Right ventricle myocardium inferior (tissue), 1 donor: ENCODE measurements at places on chromosomes 2 and 18.
A peak's percentile ranks its signal among the peaks of the same experiment; 100 is the strongest.

GRCh38 chr2:95278051-95278471, 3.8 kb downstream of the PROM2 start:
- peak; percentile 41 for DNase-seq

- no peak for DNase-seq
These were observed 111.7 kb downstream of the CDH2 start for GRCh38 chr18:28065031-28065792.

DNA sequence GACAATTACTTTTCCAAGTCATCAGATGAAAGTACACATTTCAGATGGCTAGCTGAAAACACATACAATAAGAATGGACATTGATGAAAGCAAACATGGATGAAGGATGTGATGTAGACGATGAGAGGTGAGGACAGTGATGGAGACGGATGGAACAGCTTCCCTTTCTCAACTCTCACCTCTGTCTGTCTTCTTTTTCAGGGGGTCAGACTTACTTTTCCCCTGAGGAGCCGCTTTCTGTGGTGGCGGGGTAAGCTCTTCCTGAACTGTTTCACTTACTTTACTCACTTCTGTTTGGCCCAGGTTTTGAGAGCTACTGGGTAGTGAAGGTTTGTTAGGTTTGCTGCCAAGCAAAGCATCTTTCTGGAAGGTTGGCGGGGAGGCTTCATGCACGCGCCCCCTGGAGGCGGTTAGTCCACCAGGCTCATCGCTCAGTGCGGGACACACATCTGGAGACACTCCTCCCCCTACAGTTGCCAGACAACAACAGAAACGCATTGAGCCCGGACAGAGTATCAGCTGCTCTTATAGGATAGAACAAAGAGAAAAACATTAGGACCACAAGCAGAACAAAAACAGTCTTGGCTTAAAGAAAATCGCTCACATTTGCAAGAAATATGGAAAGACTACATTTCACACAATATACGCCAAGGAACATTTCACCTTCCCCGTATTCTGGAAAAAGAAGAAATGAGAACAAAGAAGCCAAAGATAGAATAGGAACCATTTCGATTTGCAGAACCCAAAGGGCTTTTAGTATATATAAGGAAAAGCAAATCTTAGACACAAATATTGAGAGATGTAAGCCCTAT, 90.5 kb downstream of the MYOM1 start:
- peak; percentile 88 for DNase-seq

- no peak for DNase-seq
These were observed 134.1 kb upstream of the MC4R start for GRCh38 chr18:60506682-60507081.

DNA sequence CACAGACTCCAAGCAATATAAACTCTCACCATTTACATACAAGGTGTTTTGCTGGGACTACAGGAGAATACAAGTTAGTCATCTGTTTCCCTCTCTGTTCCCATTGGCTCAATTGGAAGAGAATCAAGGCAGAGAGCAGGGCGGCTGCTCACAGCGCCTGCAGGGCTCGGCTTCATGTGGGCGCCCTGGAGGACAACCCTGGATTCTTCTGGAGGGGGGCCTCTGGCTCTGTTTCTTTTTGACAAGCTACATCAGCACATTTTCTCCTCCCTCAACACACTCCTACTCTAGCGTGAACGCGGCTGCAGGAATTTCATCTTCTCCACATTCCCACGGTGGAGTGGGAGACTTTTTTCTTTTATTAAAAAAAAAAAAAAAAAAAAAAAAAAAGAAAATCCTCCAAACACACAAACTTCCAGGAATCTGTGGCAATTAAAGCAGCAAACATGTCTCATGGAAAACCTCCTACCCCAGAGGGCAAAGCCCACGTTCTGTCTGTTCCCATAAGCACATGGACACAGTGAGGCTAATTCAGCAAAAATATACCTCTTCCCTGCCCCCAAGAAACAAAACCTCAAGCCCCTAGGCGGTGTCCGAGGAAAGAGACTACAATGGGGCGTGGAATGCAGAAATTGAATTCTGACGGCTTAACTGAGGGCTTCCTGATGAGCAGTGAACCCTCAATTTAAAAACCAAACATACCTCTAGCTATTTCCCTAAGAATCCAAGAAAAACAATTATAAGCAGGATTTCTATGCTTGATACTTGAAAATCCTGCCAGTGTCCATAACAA, 50.6 kb downstream of the PARD6G start:
- DNase-seq: no peak

- DNase-seq: no peak
These were observed 138.5 kb downstream of the MEP1B start for GRCh38 chr18:32328379-32328778.

GRCh38 chr2:102499558-102499957, 26.5 kb downstream of the SLC9A4 start:
- no peak for DNase-seq

GRCh38 chr2:113057117-113057516, 1.9 kb upstream of the IL36RN start:
- no peak for DNase-seq

DNA sequence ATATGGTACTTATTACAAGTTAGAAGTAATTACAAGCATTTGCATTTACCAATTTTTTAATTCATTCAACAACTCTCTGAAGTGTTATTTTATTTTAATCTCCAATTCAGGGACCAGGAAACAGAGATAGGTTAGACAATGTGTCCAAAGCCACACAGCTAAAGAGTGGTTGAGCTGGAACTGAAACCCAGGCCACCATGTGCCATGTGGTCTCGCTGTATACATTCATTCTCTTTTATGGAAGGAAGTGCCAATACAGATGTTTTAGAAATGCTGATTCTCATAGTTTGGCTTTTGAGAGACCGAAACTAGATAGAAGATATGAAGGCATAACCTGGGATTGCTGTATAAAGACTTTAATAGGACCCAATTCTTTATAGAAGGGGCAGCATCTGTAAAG, 684.6 kb upstream of the ID2 start:
- DNase-seq: no peak

DNA sequence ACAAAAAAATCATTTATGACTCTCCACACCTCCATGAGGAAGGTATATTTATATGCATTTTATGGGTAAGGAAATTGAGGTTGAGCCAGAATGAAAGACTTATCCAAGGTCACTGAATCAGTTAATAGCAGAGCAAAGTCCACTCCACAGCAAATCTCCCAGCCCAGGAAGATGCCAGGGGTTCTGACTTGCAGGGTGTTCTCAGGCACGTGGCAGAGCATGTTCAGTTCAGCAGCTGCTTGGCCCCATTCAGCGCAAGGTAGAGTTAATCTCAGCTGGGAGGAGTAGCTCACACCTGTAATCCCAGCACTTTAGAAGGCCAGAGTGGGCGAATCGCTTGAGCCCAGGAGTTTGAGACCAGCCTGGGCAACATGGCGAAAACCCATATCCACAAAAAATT, 17.8 kb upstream of the DGKD start:
- DNase-seq: no peak

DNA sequence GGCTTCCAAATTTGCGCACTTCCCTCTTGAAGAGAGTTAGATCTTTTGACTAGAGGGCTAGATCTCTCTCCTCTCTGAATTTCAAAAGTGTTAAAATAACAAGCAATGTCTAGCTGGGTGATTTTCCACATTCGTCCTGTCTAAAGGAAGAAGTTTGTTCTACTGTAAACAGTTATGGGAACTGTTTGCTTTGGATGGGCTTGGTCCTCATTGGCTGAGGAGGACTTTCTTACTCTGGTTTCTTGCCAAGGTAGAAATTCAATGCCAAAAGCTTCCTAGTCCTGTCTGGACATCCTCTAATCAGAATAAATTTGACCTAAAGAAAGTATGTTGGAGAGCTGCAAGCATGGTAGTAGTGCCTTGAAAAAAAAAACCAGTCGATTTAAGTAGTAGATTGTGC, 47.4 kb upstream of the RAPH1 start:
- DNase-seq: no peak

DNA sequence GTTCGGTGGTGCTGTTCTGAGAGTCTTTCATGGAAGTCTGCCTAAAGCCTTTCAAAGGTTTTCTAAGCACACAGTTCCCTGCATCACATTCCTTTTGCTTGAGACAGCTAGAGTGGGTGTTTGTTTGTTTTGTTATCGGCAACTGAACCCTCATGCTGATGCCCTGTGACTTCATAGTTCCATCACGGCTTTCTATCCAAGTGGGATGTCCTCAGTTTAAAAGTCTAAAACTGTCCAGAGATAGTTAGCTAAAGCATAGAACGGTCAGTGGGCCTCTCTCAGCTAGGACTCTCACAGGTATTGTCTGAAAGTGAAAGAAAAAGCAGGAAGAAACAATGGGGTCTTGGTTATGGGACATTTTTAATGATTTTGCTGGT, 337.3 kb downstream of the OSR1 start:
- DNase-seq: no peak

- DNase-seq: no peak
These were observed 171.1 kb downstream of the ZEB2 start for GRCh38 chr2:144348846-144349245.

DNA sequence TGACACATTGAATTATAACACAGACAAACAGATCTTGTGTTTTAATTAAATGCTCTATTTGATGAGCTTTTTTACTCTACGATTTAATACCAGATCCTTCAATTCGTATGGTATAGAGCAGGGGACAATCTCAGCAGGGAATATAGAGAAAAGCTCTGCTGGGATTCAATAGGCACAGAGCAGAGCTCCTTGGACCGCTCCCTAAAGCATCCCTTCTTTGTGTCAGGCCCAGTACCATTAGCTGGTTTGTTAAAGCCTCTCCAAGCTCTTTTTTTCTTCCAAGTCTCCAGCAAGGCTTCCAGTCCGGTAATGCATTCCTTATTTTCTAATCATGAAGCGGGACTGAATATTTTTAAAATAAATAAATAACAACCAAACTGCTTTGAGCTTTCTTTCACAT, 466.0 kb downstream of the NR4A2 start:
- no peak for DNase-seq

GRCh38 chr2:159185401-159186130, 100.9 kb downstream of the WDSUB1 start:
- no peak for DNase-seq

GRCh38 chr2:7272210-7272609, 355.0 kb downstream of the RNF144A start:
- no peak for DNase-seq

GRCh38 chr2:160224060-160224459, 24.0 kb upstream of the ITGB6 start:
- no peak for DNase-seq

- no peak for DNase-seq
These were observed 53.4 kb downstream of the STK25 start for GRCh38 chr2:241454837-241455485.

- peak; percentile 88 for DNase-seq
These were observed 31.5 kb upstream of the PDIA6 start for GRCh38 chr2:10844097-10844496.

DNA sequence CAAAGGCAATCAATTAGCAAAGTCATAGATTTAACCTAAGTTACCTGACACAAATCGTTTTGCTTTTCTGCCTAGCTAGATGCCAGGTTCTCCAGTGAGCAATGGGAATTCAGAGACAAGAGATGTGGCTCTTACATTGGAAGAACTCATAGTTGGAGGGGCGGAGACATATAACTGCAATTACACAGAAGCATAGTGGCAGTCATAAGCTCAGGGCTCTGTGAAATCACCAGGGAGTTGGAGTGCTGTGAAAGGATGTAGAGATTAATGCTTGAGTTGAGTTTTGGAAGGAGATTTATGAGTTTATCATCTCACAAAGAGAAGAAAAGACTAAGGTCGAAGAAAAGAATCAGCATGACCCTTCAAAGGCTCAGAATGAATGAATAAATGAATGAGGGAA, 457.2 kb upstream of the TRIB2 start:
- no peak for DNase-seq

- DNase-seq: peak; percentile 72
These were observed 6.1 kb downstream of the CTDSP1 start for GRCh38 chr2:218405746-218406208.

DNA sequence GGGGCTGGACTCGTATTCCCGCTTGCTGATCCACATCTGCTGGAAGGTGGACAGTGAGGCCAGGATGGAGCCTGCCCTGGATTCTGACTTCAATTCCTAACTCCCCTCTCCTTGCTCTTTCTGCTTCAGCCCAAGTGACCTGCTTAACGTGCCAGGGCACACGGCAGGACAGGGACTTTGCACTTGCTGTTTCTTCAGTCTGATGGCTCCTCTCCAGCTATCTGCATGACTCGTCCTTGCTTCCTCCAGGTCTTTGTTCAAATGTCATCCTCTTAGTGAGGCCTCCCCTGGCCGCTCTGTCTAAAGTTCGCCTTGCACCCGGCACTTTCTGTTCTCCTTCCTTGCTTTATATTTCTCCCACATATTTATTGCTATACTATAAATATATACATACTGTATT, 357.6 kb downstream of the MTX2 start:
- DNase-seq: no peak

DNA sequence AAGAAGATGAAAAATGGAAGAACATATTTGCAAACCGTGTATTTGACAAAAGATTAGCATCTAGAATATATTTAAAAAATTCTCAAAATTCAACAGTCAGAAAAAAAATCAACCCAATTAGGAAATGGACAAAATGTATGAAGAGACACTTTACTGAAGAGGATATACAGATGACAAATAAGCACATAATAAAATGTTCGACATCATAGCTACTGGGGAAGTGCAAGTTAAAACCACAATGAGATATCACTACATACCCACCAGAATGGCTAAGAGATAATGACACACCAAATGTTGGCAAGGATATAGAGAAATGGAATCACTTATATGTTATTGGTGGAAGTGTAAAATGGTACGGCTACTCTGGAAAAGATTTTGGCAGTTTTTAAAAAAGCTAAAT, 11.7 kb upstream of the NUP35 start:
- DNase-seq: no peak

DNA sequence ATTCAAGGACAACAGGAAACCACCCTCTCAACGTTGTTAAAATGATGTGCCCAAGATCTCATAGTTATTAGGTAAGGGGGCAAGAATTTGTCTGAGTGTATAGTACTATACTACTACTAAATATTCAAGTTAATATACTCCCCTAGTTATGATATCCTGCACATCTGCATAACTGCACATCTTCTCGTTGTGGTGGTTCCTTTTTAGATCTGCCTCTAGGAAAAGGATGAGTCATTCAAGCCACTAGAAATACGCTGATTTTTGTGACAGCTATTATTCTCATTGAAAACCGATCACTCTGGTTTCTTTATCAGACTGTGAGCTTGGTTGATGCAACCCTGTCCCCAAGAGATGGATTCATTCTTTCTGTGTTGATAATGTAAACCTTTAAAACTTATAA, 1067.0 kb upstream of the FANCL start:
- DNase-seq: no peak

DNA sequence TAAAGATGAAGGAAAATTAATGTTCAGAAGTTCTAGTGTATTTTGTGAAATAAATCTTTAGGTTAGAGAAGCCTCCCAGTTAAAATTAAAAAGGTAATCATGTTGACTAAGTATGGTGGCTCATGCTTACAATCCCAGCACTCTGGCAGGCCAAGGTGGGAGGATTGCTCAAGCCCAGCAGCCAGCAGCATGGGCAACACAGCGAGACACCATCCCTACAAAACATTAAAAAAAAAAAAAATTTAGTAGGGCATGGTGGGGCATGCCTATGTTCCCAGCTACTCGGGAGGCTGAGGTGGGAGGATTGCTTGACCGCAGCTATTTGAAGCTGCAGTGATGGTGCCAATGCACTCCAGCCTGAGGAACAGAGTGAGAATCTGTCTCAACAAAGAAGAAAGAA, 17.9 kb downstream of the XPO1 start:
- DNase-seq: no peak
